ENCODE measurements at places on chromosomes 16 and 17.

GRCh38 chr17:76353004-76353598 lies 615 bp downstream of the PRPSAP1 start:
- DNase-seq, result no peak

DNA sequence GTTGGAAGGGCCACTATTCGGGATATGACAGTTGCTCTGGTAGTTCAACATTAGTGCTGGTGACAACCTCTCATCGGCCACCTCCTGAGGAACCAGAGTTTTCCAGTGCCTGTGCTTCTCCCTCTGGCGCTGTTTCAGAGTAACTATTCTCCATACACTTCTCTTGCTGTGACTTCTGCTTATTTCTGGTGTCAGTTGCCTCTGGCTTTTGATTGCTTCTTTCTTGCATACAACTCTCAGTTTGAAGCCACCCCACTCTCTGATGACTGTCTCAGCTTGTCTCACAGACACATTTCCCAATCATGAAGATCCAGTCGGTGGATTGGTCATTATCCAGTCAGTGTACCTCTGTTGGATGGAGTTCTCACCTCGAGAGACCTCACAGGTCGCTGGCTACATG lies 3.4 kb upstream of the TM4SF5 start:
- DNase-seq, result no peak

DNA sequence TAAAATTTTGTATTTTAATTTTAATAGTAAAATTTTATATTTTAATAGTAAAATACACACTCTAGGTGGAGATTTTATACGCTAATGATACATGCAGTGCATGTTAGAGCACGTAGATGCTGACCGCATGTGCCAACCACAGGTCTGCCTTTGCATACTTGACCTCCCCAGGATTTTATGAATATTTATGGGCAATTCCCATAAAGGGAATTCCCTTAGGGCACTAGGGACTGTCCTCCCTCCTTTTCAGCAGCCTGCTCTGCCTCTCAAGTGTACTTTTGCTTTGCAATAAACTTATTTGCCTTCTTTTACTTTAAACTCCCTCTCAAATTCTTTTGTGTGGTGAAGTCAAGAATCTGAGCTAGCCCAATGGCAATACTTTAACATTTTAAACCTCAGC lies 217.7 kb upstream of the CDH8 start:
- no peak for DNase-seq

- no peak for DNase-seq
Measured at GRCh38 chr17:59327981-59328290, 3.5 kb upstream of the YPEL2 start.

DNA sequence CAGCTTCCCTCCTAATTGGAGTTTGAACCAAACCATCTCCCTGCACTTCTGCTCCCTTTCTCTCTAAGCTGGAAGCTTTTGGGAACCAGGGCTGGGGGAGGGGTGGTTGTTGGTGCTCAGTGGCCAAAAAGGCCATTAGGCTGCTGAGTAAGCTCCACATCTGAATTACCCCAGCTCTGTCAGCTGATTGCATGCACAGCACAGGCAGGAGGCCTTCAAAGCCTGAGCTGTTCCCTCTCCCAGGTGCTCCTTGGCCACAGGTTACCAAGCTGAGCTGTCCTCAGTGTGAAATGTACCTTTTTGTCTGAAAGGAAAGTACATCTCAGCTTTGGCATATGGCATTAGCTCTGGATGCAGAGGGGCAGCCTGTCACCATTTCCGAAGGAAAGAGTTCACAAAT lies 6.2 kb upstream of the TBKBP1 start:
- DNase-seq, result no peak

DNA sequence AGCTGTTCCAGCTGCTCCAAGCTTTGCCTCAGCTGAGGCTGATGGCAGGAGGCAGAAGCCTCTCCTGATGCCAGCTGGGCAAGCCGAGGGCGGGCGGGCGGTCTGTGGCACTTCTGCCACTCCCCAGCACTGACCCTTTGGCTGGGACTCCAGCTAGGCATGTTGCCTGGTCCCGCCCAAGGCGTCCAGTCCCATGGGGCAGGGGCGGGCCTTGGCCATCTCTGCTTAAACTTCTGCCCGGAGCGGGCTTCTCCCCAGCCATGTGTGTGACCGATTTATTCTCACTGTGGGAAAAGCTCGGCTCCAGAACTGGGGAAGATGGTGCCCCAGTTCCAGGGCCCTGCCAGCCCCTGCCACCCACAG lies 349.1 kb downstream of the SEC14L1 start:
- DNase-seq, result no peak

DNA sequence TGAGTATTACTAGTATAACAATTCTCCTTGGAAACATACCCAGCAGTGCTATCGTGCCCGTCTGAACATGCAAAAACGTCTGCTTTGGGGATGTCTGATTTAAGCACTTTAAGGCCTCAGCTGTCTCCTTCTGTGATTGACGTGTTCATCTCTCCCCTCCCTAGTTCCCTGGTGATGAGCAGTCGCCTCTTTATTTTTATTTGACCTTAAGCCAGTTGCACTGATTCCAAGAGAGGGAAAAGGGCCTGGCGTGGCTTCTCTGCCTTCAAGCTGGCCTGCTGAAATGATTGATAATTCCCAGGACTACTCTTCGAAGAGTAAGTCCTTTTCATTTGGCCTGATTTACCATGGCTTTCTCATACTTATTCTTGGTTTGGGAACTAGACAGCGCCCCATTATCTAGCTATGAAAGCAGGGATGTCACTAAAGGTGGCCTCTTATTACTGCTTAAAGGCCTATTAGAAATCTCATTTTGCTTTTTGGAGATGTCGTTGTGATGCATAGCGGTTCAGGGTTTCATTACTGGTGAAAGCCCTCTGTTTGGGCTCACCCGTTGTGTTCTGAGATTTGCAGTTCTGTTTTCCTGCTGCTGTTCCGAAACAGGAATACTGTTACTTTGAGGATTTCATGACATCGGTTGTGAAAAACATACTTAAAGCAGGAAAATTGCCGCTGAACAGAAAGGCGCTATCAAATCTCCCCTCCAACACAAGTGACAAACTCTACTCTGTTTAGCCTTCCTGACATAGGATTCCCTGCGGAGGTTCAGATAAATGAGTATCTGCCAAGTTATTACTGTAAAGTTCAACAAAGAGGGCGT lies 65.5 kb downstream of the IQCK start:
- DNase-seq, result no peak

DNA sequence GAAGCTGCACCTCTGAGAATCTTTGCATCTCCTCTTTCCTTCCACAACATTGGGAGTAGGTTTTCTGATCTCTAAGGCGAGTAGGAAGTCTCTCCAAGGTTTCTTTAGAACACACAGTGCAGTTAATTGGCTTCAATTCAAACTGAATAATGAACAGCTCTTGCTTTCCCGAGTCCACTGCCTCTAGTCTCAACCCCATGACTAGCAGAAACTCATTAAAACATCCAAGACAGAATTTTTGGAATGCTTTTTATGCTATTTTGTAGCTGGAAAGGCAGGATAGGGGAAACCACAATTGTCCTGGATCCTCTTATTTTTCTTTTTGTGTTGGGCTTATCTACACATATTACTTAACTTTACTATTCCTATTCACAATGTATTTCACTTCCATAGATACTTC lies 206.6 kb downstream of the CDH8 start:
- no peak for DNase-seq

DNA sequence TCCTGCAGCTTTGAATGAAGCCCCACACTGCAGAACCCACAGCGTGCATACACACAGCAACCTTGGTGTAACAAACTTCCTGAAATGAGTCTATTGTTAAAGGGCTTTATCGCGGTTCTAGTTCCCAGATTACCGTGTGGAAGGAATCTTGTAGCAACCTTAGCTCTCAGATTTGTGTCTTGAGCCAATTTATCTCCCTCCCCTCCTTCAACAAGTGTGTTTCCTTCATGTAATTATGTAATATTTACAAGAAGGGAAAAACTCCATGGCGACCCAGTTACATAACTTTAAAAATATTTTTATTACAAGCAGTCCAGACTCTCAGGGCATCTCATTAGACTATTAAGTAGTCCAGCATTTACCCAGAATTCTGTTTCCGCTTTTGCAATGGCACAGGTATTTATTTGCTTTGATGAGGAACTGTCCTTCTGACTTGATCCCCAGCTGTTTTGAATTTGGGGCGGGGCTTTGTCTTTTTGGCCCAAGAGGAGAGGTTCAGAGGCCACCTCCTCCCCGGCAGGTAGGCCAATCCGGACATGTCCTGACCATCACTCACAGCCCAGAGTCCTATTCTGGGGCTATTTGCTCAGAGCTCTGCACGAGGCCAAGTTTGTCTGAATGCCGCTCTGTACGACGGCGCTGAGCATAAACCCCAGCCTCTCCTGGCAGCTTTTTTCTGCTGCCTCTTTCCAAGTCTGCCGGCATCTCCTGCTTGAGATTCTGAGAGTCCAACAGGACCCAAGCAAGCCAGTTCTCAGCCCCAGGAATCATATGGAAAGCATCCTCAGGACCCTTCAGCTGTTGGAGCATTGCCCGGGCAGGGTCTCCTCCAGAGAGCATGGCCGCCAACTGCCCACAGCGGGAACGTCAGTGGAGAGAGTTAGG lies 35.6 kb downstream of the CLEC16A start:
- no peak for DNase-seq

Data from stimulated activated CD8-positive, alpha-beta memory T cell treated with anti-CD3 and anti-CD28 coated beads, Interleukin-12 subunit alpha, Interleukin-12 subunit beta, amount 100 ng/mL, for 1 hour (primary cell).